ENCODE measurements at places on chromosomes 13 and 19.

DNA sequence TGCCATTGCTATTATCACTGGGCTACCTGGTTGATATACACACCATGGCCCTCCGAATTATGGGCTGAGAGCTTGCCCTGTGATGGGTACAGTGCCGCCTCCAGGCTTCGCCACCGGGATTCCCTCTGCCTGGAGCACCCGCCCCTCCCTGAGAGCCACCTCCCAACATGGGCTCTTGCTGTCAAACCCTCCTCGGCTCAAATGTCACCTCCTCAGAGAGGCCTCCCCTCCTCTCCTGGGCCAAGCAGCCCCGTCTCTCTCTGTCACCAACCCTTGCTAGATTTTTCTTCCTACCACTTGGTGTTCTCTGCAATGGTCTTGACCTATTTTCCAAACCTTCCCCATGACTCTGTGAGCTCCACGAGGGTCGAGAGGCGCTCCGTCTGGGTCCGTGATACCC lies 12.2 kb upstream of the TLE2 start:
- DNase-seq: no peak

GRCh38 chr19:51686171-51686570 lies 7.0 kb upstream of the SPACA6 start:
- no peak for DNase-seq

- no peak for DNase-seq
Observed at GRCh38 chr13:84431646-84432045, 549.4 kb upstream of the SLITRK1 start.

GRCh38 chr19:33755099-33756035 lies 41.3 kb upstream of the KCTD15 start:
- DNase-seq: no peak

Data from NCI-H2029 (cell line).